Thymus (tissue), 14 donors: ENCODE measurements at places on chromosomes 4 and X. TPM values are rescaled to one million over a fixed set of nuclear protein-coding genes. Genes with fewer than 3 reads are reported as not detected.

DNA sequence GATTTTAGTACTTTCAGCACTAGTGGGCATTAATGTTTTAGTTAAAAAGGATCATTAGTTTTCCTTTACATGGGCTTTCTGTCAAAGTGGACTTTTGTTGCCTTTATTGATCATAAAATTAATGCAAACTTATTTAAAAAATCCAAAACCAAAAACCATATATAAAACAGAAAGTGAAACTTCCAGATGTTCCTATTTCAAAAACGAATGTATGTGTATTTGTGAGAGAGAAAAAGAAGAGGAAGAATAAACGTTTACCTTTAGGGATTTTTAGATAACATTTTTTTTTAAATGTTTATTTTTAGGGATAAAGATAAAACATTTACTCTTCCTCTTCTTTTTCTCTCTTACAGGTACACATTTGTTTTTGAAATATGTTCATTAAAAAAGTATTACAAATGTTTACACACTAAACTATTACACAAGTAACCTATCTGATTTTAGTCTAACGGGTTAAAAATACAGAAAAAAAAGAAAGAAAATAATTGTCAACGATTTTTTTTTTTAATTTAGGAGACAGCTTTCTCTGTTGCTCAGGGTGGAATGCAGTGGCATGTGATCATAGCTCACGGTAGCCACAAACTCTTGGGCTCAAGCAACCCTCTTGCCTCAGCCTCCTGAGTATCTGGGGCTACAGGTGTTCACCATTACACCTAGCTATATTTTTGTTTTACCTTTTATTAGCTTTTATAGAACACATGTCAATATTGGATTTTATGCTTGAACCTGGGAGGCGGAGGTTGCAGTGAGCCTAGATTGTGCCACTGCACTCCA lies 16.8 kb upstream of the COX18 start:
- no peak for DNase-seq
- H3K36me3 ChIP-seq = peaks cover 24% of the 10 kb centered on the region
- no peaks in the 10 kb centered on the region for H3K4me1 ChIP-seq
- no peak overlapping the region for H3K27ac ChIP-seq

DNA sequence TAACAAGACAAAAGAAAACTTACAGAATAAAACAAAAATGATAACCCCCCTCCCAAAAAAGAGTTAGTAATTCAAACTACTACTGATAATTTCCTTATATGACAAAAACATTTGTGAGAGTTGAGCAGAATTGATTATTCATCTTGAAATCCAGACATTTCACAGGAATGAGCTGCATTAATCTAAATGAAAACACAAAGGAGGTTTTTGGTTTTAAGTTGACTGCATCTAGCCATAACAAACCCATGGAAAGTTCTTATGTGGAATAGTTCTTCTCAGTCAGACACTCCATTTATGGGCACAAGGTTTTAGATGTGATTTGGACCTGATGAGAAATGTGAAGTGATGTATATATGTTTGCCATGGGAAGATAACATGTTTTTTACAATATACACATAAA lies 95.4 kb downstream of the VCX2 start:
- no peak for DNase-seq
- no peak overlapping the region for H3K4me3 ChIP-seq
- H3K36me3 ChIP-seq = no peaks in the 10 kb centered on the region
- H3K27ac ChIP-seq = no peak overlapping the region
- no peaks in the 10 kb centered on the region for H3K27me3 ChIP-seq
- H3K4me1 ChIP-seq = no peaks in the 10 kb centered on the region

GRCh38 chr4:54924891-54925290 lies 200.5 kb downstream of the KDR start:
- no peaks in the 10 kb centered on the region for H3K36me3 ChIP-seq
- DNase-seq = no peak
- H3K27me3 ChIP-seq = no peaks in the 10 kb centered on the region
- no peak overlapping the region for H3K27ac ChIP-seq

Gene SUPT20HL1
- not detected for total RNA-seq

DNA sequence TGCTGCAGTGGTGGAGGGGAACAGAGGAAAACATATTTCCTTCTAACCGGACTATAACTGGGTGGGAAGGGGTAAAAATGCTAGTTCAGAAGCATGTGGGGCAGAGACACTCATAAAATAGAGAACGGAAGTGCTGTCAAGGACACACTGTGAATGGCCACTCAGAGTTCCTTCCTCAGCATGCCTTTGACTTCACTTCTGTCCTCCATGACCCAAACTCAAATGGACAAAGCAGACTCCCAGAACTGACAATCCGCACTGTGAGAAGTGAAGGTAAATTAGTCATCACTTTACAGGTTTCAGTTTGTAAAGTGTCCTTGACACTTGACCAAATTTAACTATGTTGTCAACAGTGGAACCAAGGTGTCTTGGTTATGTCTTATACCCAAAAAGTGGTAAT lies 30.2 kb upstream of the ELF2 start:
- no peaks in the 10 kb centered on the region for H3K36me3 ChIP-seq
- H3K4me1 ChIP-seq = peaks cover 4% of the 10 kb centered on the region

Gene DMRTC1B
- 0.14 TPM for total RNA-seq

DNA sequence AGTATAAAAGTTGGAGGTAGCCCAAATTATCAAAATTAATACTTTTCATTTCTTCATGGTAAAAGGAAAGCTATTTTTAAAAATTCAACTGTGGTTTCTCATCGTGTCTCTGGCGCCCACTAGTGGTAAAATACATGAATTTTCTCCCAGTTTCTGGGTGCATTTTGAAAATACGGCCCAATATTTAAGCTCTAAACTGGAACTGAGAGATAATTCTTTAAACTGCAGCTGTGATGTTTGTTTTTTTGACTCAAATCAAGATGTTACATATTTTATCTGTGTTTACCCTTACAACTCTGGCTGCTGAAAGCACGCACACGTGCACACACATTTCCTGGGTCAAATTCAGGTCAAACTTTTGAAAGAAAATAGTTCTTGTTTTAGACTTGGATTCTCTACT lies 123.9 kb upstream of the ACSL4 start:
- no peaks in the 10 kb centered on the region for H3K27me3 ChIP-seq
- H3K36me3 ChIP-seq = no peaks in the 10 kb centered on the region
- DNase-seq = peak; percentile 48
- H3K27ac ChIP-seq = no peak overlapping the region
- no peak overlapping the region for H3K4me3 ChIP-seq

Gene EDA2R
- total RNA-seq = 2.2 TPM

DNA sequence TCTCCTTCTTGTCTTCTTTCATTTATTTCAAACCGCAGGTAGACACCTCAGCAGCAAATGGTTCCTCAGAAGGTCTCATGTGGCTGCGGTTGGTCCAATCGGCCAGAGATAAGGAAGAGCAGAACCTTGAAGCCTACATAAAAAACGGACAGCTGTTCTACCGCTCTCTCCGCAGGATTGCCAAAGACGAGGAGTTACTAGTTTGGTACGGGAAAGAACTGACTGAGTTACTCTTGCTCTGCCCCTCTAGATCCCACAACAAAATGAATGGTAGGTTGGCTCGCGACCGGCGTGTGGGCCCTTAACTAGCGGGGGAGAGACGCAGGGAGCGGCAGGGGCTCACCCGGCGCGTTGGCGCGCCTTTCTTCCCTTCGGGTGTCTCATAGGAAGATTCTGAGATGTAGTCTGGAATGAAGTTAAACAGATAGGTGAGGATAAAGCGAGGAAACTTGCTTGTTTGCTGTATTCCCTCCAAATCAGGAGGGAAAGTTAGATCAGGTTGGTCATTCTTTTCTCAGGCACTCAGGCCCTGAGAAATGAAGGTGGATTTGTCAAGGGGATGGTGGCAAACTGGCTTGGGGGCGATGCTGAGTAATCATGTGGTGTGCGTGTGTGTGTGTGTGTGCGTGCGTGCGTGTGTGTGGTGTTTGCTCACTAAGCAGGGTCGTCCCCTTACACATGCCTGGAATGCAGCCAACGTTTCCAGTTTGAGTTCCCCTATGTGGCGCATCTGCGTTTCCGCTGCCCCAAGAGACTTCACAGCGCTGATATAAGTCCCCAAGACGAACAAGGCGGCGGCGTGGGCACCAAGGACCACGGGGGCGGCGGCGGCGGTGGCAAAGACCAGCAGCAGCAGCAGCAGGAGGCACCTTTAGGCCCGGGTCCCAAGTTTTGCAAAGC lies 4.2 kb downstream of the PRDM8 start:
- H3K36me3 ChIP-seq = no peaks in the 10 kb centered on the region
- DNase-seq = no peak
- H3K27me3 ChIP-seq = peaks cover 33% of the 10 kb centered on the region
- peak overlapping the region; percentile 61 for H3K4me3 ChIP-seq
- peaks cover 3% of the 10 kb centered on the region for H3K4me1 ChIP-seq

DNA sequence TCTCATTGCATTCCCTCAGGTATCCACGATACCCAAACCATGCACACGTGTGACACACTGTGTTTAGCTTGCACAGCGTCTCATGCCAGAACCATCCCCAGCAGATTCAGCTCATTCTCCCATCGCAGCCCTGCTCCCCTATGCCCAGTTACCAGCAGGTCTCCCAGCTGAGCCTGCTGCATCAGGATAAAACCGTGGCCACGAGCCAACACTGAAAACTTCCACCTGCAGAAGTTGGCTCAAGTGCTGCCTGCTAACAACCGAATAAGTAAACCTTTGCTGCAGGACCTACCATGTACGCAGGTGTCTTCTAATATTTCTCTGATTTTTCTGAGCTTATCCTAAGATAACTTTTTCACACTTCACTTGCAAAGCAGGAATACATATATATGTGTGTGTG lies 120.4 kb upstream of the STS start:
- no peaks in the 10 kb centered on the region for H3K4me1 ChIP-seq
- no peaks in the 10 kb centered on the region for H3K27me3 ChIP-seq
- DNase-seq = no peak
- H3K27ac ChIP-seq = no peak overlapping the region

- H3K4me3 ChIP-seq = no peak overlapping the region
- H3K4me1 ChIP-seq = no peaks in the 10 kb centered on the region
- no peaks in the 10 kb centered on the region for H3K36me3 ChIP-seq
These were observed 137.8 kb upstream of the DUSP21 start for GRCh38 chrX:44705817-44706551.

DNA sequence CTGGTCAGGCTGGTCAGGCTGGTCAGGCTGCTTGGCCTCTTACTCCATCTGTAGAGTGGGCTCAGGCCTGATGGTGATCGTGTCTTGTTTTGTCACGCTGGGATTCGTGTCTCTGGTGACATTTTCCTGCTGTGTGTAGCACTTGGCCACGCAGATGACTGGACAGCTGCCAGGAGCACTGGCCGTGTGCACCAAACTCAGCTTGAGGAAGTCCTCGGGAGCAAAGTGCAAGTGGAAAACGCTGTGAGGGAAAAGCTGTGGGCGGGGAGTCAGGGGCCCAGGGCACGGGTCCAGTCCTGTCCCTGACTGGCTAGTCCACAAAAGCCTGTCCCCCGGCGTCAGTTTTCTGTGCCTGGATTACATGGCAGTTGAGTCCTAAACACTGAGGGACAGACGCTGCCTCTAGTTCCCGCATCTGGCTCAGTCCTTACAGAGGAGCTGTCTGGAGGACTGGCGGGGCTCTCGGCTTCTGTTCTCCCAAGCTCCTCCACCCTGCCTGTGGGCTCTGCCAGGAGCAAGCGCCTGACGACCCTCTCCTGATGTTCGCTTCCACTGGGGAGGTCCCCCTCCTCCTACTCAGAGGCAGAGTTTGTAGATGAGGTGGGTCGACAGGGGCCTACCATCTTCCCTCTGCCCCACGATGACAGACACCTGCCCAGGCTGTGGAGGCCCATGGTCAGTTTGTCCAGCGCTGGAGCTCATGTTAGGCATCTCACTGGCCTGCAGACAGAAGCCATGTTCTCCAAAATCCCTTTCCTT lies 35.9 kb upstream of the GRPEL1 start:
- no peaks in the 10 kb centered on the region for H3K36me3 ChIP-seq
- peak; percentile 18 for DNase-seq
- H3K4me1 ChIP-seq = peaks cover 4% of the 10 kb centered on the region
- H3K27me3 ChIP-seq = peaks cover 5% of the 10 kb centered on the region

GRCh38 chr4:188127214-188127874 lies 11.9 kb upstream of the TRIML1 start:
- no peak overlapping the region for H3K4me3 ChIP-seq
- no peak overlapping the region for H3K27ac ChIP-seq
- H3K36me3 ChIP-seq = no peaks in the 10 kb centered on the region
- no peak for DNase-seq

Gene MAGEB18
- total RNA-seq = not detected

DNA sequence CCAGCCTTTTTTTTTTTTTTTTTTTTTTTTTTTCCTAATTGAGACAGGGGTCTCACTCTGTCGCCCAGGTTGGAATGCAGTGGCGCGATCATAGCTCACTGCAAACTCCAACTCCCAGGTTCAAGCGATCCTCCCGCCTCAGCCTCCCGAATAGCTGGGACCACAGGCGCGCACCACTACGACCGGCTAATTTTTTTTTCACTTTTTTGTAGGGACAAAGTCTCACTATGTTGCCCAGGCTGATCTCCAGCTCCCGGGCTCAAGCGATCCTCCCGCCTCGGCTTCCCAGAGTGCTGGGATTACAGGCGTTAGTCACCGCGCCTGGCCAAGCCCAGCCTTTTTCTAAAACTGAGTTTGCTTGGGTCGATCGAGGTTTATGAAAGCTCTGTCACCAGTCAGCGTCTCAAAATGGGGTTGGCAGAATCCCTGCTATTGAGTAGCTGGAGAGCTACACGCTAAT lies 1.3 kb upstream of the OTUD5 start:
- no peak for DNase-seq
- H3K36me3 ChIP-seq = peaks cover 21% of the 10 kb centered on the region
- peaks cover 19% of the 10 kb centered on the region for H3K4me1 ChIP-seq
- H3K27ac ChIP-seq = peak overlapping the region; percentile 95
- H3K27me3 ChIP-seq = no peaks in the 10 kb centered on the region

DNA sequence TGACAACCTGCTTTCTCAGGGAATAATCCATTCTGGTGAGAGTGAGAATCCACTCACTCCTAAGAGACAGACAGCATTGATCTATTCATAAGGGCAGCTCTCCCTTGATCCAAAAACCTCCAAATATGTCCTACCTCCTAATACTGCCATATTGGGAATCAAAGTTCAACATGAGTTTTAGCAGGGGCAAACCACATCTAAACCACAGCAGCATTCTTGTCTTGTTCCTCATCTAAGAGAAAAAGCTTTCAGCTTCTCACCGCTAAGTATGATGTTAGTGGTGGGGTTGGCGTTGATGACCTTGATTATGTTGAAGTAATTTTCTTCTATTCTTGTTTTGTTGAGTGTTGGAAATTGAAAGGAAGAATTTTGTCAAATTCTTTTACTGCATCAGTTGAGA lies 69.6 kb downstream of the SERTM2 start:
- no peak for DNase-seq
- no peaks in the 10 kb centered on the region for H3K27me3 ChIP-seq
- no peak overlapping the region for H3K27ac ChIP-seq

Gene TCEAL9
- 33.2 TPM for total RNA-seq

Gene GNRHR
- not detected for total RNA-seq

Gene EDNRA
- 10.1 TPM for total RNA-seq

DNA sequence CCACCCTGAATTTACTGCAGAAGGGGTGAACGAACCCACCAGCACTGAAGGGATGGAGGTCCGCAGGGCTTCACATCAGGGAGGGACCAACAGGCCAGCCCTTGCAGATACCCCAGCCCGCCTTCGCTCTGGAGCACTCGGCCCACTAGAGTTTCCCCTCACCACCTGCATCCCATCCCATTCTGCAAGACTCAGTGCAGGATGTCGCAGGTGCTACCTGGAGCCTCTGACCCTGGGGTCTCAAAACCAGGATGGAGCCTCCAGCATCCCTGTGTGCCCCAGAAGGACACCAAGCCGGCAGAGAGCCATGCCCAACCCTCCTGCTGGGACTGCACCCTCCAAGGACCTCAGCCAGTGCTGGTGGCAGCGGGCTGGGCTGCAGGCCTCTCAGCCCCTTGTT lies 57.6 kb upstream of the ADRA2C start:
- H3K27ac ChIP-seq = no peak overlapping the region
- no peaks in the 10 kb centered on the region for H3K36me3 ChIP-seq
- H3K4me1 ChIP-seq = no peaks in the 10 kb centered on the region
- no peak for DNase-seq

Gene ANK2
- 14.7 TPM for total RNA-seq

Gene LRIT3
- 0.09 TPM for total RNA-seq
